Kidney capillary endothelial cell (primary cell): ENCODE measurements at places on chromosomes 5 and 9.

DNA sequence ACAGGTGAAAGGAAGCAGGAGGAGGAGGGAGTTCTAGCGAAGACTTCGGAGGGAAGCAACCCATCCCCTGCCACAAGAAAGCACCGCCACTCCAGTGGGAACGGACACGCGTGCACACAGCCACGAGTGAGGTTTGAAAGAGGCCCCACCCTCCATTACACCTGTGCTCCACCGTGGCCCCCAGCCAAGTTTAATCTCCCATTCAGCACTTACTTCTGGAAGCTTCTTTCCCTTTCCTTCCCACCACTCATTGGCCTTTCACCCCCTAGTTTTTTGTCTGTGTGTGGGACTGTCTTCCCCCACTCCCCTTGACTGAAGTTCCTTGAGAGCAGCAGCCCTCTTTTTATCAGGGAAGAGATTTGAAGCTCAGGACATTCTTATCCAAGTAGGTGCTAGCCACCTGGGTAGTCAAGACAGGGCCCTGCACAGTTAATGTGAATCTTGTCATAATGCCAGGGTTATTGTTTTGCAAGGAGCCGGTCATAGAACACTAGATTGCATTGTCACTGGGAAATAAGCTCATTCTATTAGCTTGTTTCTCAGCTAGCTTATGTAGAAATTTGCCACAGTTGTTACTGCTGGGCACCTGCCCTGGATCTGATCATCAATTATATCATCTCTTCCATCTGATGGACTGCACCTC, 256.0 kb downstream of the DOCK8 start:
- peak; percentile 1 for DNase-seq

DNA sequence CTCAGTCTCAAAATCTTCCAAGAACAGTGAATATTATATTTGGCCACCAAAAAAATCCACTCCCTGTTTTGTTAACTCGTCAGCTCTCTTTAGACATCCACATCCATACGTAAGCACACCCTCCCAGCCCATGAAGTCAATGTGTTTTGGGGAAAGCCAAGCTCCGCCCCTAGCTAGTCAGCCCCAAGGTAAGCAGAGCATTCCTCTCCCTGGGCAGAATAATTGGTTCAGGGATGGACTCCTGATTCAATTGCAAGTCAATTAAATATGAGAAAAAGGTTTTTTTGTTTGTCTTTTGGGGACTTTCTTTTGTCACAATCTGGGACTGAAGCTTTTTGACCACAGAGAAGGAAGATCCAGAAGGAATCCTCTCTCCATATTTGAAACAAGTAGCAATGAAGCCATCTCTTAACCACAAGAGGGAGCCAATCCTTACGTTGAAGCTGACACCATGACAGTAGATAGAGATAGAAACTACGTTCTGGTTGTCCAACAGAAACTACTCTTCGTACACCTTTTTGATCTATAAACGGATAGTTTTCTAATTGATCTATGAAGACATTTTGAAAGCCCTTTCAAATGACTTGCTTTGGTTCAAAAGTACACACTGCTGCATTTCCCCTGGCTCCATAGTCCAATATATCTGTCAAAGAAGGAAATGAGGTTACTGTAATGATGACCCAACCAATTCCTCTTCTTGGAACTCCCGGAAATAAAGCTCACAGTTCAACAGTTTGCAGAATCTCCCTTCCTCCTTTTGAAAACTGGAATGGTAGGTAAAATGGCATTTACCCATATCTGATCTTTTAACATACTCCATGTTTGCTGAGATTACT, 166.4 kb downstream of the TLE1 start:
- peak; percentile 69 for DNase-seq

DNA sequence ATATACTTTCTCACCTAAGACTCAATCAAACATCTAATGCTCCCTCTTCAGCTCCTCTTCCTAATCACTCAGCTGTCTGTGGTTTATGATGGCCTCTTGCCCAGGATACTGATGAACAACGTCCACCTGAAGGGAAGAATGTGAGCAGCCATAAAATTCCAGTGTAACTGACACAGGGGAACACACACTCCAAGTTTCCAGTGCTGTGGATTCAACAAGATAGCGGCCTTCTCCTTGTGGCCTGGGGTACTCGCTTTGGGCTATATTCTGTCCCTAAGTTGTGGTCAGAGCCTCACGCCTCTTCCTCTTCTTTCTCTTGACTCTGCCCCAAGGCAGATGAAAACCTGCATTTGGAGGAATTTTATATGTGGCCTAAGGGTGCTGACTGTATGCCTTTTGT, 11.7 kb downstream of the B4GALT1 start:
- DNase-seq, result no peak

GRCh38 chr9:137044037-137044436, 1.9 kb downstream of the NPDC1 start:
- no peak for DNase-seq

DNA sequence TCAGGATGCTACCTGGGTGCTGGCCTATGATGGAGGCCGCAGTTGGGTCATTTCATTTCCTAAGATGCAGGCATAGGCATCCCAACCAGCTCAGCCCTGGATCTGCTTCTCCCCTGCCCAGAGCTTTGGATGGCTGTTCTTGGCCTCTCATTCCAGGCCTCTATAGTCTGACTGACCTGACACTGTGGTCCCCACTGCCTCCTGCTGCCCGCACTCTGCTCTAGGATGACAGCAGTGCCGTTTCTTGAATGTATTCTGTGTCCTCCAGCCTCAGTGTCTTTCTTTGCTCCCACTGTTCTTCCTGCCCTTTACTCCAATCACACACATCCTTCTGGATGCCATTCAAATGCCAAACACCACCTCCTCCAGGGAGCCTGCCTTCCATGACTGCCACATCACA, 235.7 kb downstream of the HSPA4 start:
- DNase-seq, result peak; percentile 25
